Bronchial epithelial cell (primary cell): ENCODE measurements at places on chromosomes 7 and 10.
A peak's percentile ranks its signal among the peaks of the same experiment; 100 is the strongest.

DNA sequence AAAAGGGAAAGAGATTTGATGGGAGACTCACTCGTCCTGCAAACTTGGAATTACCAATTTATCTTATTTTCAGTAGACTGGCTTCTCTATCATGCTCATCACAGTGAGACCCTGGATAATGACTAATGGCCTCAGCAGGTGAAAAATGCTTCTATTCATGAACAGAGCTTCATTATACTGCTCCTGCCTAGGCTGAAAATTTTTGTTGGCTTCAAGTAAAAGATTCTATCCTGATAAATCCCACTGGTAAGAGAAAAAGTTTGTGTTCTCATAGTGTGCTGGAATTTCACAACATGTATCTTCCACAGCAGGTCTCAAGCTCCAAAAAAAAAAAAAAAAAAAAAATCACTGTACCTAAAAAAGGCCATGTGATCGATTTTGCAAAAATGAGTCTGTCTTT lies 329.3 kb upstream of the FZD8 start:
- no peak for DNase-seq

- DNase-seq = no peak
Measured at GRCh38 chr7:49893131-49893530, 119.7 kb downstream of the VWC2 start.

DNA sequence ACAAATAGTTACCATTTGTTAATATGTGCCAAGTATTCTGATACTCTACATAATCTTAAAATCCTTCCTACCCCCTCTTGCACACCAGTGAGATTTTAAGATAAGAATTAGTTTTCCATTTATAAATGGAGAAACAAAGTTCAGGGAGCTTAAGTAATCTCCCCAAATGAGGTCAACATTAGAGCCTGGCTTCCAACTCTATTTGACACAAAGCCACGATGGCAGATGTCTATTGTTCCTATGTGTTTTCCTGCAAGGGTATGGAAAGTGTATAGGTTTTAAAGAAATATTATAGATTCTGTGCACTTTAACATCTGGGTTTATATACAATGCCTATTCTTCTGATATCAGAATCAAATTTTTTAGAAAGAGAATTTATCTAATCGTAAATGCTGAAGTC lies 143.9 kb upstream of the SEMA3C start:
- DNase-seq = no peak

DNA sequence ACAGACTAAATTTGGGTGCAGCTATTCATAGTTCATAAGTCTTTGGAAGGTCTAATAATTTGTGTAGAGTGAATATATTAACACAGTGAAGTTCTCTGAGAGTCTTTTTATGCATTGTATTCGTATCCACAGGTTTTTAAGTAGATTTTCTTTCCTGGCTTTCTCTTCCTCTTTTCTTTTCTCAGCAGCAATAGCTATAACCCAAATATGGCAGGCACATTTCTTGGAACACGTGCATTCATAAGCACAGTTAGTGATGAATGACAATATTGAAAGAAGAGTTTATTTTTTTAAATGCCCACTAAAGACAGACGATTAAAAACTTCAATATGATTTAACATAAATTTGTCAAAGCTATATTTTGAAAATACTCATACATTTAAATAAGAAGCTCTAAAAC lies 220.5 kb upstream of the MBL2 start:
- DNase-seq = no peak

- no peak for DNase-seq
Measured at GRCh38 chr7:130278860-130279259, 12.2 kb downstream of the CPA2 start.

DNA sequence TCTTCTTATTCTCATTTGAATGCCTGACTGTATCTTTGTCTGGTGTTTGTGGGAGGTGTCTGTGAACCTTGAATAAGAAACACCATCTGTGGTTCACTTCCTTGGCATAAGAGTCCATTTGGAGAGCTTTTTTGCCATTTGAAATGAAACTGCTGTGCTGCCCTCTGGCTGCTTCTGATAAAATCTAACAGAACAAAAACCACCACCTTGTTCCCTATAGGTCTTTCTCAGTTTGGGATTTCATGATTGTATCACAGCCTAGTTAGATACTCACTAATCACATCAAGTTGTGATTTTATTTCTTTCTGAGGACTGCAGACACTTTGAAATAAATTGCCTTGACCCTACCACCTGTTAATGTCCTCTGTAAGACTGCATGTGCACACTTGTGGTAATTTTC lies 102.7 kb upstream of the FAM13C start:
- DNase-seq = peak; percentile 46

GRCh38 chr10:85213493-85213892 lies 885.1 kb downstream of the CCSER2 start:
- DNase-seq = no peak

GRCh38 chr10:15879058-15879457 lies 18.8 kb upstream of the MINDY3 start:
- DNase-seq = peak; percentile 50

- no peak for DNase-seq
Measured at GRCh38 chr7:70776627-70777101, 355.3 kb upstream of the GALNT17 start.
